ENCODE measurements at places on chromosomes 5 and 9. TPM values are rescaled to one million over a fixed set of nuclear protein-coding genes. Genes with fewer than 3 reads are reported as not detected.

NAIP gene
- 4.2 TPM for total RNA-seq

LMX1B gene
- total RNA-seq = not detected

CLIC3 gene
- not detected for total RNA-seq

PCDHB12 gene
- 6.2 TPM for total RNA-seq

INSYN2B gene
- total RNA-seq = 3.8 TPM

PCDH1 gene
- not detected for total RNA-seq

CCL28 gene
- total RNA-seq = 0.18 TPM

STPG3 gene
- total RNA-seq = not detected

PCDHGB5 gene
- 1.1 TPM for total RNA-seq

HCN1 gene
- not detected for total RNA-seq
